ENCODE measurements at places on chromosomes 5 and 9.
A peak's percentile ranks its signal among the peaks of the same experiment; 100 is the strongest.

GRCh38 chr5:139667001-139667729 lies 19.0 kb downstream of the CXXC5 start:
- no peak for DNase-seq

DNA sequence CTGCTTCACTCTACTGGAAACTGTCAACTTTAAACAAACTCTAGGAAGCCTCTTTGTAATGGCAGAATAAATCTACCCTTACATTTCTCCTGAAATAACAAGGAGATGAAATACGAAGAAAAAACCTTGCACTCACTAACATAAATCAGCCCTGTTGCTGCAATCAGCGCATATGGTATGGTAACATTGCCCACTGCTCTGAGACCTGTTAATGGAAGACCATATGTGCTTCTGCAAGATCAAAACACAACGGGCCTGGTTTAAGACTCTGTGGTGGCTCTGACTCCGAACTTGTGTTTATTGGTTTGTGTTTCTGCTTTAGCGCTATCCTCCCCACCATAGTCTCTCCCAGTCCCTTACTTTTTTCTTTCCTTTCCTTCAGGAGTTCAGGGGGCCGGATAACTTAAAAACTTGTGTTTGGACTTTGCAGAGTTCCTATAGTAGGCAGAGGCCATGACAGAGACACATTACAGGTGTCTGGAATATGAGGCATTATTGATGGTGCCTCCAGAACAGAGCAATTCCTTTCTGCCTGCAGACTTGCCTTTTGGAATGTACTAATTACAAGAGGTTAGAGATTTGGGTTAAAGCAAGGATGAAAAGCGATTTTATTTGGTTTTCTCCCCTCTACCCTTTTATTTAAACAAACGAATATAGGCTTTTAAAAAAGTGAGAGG lies 110.8 kb downstream of the PSAT1 start:
- no peak for DNase-seq

DNA sequence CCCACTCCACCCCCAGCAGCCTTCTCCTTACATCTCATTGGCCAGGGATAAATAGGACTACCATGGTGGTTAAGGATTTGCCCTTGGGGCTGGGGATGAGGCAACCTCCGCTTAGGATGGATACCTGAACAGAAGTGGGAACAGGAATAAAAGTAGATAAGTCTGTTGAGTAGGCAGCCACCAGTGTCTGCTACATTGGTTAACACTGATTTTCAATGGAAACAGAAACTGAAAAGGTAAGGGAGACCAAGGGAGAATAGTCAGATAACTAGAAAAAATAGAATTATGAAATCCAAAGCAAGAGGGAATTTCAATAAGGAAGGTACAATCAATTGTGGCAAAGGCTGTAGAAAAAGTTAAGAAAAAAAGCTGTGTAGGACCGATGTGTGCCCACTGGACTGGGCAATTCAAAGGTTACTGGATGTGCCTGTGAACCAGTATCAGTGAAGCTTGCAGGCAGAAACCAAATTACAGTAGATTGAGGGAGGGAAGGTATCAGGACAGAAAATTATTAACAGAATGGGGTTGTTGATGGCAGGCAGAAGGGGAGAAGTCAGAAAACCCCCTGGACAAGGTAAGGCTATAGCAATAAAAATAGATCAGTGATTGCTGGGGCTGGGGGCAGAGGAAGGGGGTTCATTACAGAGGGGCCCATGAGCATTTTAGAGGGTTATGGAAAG lies 48.7 kb downstream of the DNAJC21 start:
- no peak for DNase-seq

DNA sequence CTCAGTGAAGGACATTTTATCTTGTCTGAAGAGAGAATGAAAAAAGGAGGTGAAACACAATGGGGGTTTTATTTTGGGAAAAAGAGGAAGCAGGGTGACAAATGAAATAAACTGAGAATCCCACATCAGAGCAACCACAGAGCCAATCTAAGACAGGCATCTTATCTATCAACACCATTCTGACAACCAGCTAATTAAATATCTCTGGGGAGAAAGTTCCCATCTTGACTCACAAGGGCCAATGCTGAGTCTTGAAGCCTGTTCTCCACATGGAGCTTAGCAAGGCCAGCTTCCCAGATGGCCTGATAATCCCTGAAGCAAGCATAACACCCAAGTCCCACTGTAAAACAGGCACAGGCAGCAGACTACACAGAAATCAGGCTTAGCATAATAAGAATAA lies 30.4 kb downstream of the DPYSL3 start:
- no peak for DNase-seq

- DNase-seq = no peak
Observed at GRCh38 chr9:13414349-13414748, 134.9 kb upstream of the MPDZ start.

DNA sequence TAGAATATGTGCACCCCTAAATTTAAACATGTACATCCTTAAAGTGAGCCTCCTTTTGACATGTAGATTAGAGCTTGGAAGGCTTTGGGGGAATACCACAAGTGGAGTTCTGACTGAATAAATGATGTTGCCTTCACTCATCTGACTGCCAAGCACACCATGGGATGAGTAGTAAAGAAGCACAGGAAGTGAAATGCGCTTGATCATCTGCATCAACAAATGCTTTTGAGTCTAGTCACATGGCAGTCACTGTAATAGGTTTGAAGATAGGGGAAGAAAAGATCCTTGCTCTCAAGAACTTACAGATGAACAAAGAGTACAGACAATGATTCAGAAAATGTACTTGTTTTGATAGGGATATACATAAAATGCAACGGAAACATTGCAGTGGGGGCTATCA lies 62.0 kb upstream of the STARD4 start:
- DNase-seq = no peak

DNA sequence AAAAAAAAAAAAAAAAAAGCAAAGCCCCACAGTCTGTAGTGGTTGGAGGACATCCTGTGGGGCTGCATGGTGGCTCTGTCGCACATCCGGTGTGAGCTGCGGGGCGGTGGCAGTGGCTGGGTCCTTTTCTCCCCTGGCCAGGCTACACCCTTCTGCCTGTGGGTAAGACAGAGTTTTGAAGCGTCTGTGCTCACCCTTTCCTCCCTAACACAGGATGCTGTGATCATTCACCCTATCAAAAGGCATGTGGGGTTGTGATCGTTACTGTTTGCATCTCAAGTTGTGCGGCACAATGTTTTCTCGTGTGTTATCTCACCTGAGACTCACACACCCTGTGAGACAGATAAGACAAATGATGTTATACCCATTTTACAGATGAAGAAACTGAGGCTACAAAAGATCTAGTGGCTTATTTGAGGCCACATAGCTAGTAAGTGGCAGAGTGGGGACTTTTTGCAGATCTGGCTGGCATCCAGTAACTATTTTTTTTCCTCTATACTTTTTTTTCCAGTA lies 17.5 kb downstream of the IRF1 start:
- no peak for DNase-seq

- no peak for DNase-seq
Observed at GRCh38 chr9:96193236-96193755, 108.7 kb downstream of the HSD17B3 start.

GRCh38 chr5:118144540-118144939 lies 843.8 kb downstream of the DTWD2 start:
- no peak for DNase-seq

- peak; percentile 21 for DNase-seq
Observed at GRCh38 chr9:110994771-110995241, 43.5 kb downstream of the LPAR1 start.

All from hippocampal formation (tissue), 2 donors.